ENCODE measurements at places on chromosomes 16 and 17. TPM values are rescaled to one million over a fixed set of nuclear protein-coding genes. Genes with fewer than 3 reads are reported as not detected.
A peak's percentile ranks its signal among the peaks of the same experiment; 100 is the strongest.

The MAP3K3 gene
- 51.0 TPM for total RNA-seq

The NOTUM gene
- not detected for total RNA-seq

The UQCRC2 gene
- total RNA-seq, result 639 TPM

The LCAT gene
- 17.0 TPM for total RNA-seq

DNA sequence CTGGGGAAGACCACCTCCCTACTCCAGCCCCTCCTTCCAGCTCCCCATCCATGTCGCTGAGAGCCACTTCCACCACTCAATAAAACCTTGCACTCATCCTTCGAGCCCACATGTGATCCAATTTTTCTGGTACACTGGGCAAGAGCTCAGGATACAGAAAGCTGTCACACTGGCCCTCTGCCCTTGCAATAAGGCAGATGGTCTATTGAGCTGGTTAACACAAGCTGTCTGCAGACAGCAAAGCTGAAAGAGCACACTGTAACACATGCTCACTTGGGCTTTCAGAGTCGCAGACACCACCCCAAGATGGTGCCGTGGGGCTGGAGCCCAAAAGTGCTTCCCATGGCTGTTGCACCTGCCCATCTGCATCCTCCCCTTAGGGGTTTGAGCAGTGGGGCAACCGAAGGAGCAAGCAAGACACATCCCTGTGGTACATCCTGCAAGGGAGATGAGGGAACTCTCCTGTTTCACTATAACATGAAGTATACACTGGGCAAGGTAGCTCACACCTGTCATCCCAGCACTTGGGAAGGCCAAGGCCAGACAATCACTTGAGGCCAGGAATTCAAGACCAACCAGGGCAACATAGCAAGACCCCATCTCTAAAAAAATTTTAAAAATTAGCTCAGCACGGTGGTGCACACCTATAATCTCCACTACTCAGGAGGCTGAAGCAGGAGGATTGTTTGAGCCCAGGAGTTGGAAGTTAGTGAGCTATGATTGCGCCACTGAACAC, 52.8 kb upstream of the C17orf78 start:
- no peak for DNase-seq

GRCh38 chr17:77396610-77397009, 255.8 kb downstream of the SEC14L1 start:
- no peak for DNase-seq

- peak; percentile 70 for DNase-seq
Observed at GRCh38 chr16:24539850-24540601, 660 bp downstream of the RBBP6 start.

GRCh38 chr17:27384261-27384701, 72.0 kb upstream of the KSR1 start:
- DNase-seq, result peak; percentile 61

DNA sequence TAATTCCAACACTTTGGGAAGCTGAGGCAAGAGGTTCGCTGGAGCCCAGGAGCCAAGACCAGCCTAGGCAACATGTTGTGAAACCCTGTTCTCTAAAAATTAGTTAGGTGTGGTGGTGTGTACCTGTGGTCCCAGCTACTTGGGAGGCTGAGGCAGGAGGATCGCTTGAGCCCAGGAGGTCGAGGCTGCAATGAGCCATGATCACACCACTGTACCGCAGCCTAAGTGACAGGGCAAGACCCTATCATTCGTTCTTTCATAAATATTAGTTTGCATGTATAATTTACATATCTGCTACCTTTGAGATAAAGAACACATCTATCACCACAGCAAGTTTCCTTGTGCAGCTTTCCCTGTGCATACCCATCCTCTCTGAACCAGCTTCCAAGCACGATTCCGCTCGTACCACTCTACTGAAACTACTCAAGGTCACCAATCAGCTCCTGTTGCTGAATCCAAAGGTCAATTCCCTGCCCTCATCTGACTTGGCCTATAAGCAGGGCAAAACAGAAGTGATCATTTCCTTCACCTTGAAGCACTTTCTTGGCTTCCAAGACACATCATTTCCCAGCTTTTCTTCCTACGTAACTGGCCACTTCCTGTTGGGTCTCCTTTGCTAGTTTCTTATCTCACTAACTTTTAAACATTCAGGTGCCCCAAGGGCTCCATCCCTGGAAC, 49.1 kb downstream of the GRB2 start:
- no peak for DNase-seq

DNA sequence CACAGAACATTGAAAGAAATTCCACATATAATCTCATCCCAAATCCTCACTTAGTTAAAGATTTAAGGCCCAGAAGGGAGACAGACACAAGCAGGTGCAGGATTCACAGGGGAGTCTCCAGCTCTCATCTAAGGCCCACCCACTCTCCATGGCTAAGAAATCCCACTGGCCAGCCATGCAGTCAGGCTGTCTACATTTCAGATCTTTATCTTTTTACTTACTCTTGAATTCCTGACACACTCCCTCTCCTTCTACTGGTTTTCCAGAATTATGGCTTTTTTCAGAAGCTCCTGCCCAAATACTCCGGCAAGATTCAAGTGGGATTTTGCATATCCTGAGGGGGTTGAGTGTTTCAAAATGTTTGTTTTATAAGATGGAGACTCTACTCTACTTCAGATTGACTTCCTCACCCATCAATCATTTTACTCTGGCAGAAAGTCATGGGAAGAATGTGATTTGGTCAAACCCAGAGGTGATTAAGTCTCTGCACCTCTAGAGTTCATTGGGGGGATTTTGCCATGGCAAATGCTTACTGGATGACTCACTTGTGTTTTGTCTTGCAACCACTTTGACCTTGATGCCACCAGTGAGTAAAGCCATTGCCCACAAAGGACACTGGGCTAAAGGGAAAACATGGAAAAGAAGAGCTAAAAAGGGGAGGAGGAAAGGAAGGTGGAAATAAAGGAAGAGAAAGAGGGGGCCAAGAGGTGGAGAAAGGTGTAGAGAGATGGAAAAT, 688.8 kb upstream of the SALL1 start:
- DNase-seq, result no peak

- no peak for DNase-seq
Observed at GRCh38 chr17:1461198-1461944, 5.3 kb upstream of the CRK start.

- DNase-seq, result no peak
Observed at GRCh38 chr17:68624381-68624780, 23.2 kb upstream of the FAM20A start.

Measured in right cardiac atrium (tissue), 5 donors.